ENCODE measurements at places on chromosomes 5 and 9. TPM values are rescaled to one million over a fixed set of nuclear protein-coding genes. Genes with fewer than 3 reads are reported as not detected.

GRCh38 chr9:135078361-135078821, 9.1 kb upstream of the OLFM1 start:
- no peak for DNase-seq

Gene NUTM2G
- polyA plus RNA-seq: 0.02 TPM

Gene PCDHGA8
- 1.3 TPM for polyA plus RNA-seq

DNA sequence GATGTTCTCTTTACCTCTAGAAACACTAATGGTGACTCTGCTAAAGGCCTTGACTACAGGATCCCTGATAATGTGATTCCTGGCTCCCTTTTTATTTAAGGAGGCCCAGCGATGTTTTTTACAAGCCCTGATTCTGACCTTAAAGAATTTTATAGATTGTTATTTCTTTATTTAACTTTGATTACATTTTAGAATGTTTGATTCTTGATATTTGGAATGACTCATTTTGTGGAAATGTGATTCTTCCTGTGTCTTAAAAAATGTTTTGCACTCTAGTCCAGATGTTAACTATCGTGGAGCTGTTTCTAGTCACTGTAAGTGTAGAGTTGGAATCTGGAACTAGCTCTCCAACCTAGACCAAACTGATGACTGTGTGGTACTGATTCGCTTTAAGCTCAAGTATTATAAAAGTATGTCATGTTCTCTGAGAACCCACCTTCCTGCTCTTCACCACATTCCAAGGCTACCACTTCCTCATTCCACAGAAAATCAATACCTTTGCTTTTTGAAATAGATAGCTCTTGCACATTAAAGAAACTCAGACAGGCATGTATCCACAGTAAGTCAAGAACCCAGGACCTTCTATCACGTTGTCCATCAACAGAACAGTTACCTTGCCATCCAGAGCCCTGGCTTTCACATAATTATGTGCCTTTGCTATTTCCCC, 65.2 kb downstream of the JMY start:
- DNase-seq: no peak

Gene FOXD4L5
- not detected for polyA plus RNA-seq

GRCh38 chr9:70228118-70228517, 30.7 kb upstream of the SMC5 start:
- DNase-seq: no peak

Gene DNAH5
- polyA plus RNA-seq: 0.02 TPM

DNA sequence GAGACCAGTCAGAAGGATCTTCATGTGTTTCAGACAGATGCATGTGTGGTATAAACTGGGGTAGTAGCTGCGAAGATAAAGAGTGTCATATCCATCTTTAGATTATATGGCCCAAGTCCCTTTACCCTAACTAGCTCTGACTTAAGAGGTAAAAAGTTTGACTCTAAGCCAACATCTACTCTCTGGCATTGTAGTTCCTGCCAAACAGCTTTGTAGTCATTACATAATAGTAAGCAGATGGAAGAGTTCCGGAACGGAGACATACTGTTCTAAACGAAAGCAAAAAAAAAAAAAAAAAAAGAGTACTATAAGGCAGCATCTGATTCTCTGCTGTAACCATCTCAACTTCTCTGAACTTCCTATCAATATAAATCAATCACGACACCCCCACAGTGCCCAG, 48.8 kb downstream of the CEMIP2 start:
- no peak for DNase-seq

Gene SOHLH1
- not detected for polyA plus RNA-seq

DNA sequence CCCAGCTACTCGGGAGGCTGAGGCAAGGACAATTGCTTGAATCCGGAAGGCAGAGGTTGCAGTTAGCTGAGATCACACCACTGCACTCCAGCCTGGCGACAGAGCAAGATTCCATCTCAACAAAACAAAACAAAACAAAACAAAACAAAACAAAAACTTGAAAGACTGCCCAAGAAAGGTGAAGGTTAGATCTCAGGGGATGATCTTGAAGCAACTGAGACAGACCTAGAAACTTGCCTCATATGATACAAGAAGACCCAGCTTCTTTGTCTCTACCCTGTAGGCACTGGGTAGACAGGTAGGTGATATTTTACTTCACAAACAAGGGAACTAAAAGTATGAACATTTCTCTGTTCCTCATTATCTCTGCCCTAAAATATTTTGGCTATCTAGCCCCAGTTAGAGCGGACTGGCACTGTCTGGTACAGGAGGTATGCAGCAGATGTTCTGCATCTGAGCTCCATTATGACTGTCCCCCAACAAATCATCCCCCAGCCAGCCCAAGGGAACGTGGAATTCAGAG, 26.3 kb upstream of the SHOC1 start:
- no peak for DNase-seq

- no peak for DNase-seq
These were observed 117.5 kb downstream of the ZNF608 start for GRCh38 chr5:124628721-124629596.
